ENCODE measurements at places on chromosomes 2 and 18.

- H3K36me3 ChIP-seq: no peaks in the 10 kb centered on the region
- H3K4me3 ChIP-seq: peak overlapping the region; percentile 39
- H3K27me3 ChIP-seq: peaks cover 7% of the 10 kb centered on the region
- H3K27ac ChIP-seq: no peak overlapping the region
Observed at GRCh38 chr18:13217971-13218367, 591 bp upstream of the LDLRAD4 start.

GRCh38 chr2:53442783-53443182 lies 324.8 kb upstream of the CHAC2 start:
- no peak overlapping the region for H3K27ac ChIP-seq
- no peaks in the 10 kb centered on the region for H3K27me3 ChIP-seq
- no peaks in the 10 kb centered on the region for H3K36me3 ChIP-seq
- no peak for DNase-seq
- no peaks in the 10 kb centered on the region for H3K4me1 ChIP-seq

DNA sequence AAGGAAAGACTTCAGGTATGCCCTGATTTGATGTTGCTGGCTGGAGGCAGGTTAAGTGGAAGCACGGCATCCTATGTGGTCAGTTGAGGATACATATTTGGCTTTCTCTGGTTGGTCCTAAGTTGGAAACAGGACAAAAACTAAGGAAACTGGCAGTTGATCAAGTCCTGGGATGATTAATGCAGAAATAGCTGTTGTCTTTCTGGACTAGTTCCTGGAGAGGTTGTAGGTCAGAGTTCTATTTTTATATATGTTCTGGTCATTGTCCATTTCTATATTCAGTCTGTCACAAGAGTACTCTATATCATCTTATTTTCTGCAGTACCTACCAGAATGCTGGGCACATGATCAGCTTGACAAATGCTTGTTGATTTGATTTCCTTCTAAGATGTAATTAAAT lies 4.0 kb upstream of the SLC35F5 start:
- no peaks in the 10 kb centered on the region for H3K27me3 ChIP-seq
- H3K27ac ChIP-seq: no peak overlapping the region
- no peaks in the 10 kb centered on the region for H3K36me3 ChIP-seq
- no peak for DNase-seq
- no peak overlapping the region for H3K4me3 ChIP-seq
- H3K4me1 ChIP-seq: peaks cover 3% of the 10 kb centered on the region

- no peaks in the 10 kb centered on the region for H3K27me3 ChIP-seq
- H3K27ac ChIP-seq: no peak overlapping the region
- DNase-seq: no peak
Observed at GRCh38 chr18:42164556-42164955, 209.5 kb downstream of the PIK3C3 start.

DNA sequence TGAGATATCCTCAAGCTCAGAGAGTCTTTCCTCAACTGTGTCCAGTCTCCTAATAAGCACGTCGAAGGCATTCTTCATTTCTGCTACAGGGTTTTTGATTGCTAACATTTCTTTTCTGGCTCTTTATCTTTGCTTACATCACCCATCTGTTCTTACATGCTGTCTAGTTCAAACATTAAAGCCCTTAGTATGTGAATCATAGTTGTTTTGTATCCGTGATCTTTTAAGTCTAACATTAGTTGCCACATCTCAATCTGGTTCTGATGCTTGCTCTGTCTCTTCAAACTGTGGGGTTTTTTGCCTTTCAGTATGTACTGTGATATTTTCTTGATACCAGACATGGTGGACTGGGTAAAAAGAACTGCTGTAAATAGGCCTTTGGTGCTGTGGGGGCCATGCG lies 235.2 kb downstream of the SH3RF3 start:
- no peaks in the 10 kb centered on the region for H3K36me3 ChIP-seq
- H3K27me3 ChIP-seq: no peaks in the 10 kb centered on the region
- H3K4me3 ChIP-seq: no peak overlapping the region
- no peak for DNase-seq
- no peaks in the 10 kb centered on the region for H3K4me1 ChIP-seq

GRCh38 chr2:3423492-3424170 lies 44.1 kb downstream of the TRAPPC12 start:
- no peak overlapping the region for H3K27ac ChIP-seq
- H3K4me1 ChIP-seq: 0 out of 2 replicates have a peak, but pooled peaks cover 3% of the 10 kb centered on the region
- H3K4me3 ChIP-seq: no peak overlapping the region
- H3K27me3 ChIP-seq: no peaks in the 10 kb centered on the region
- DNase-seq: peak; percentile 84
- peaks cover 1% of the 10 kb centered on the region for H3K36me3 ChIP-seq

DNA sequence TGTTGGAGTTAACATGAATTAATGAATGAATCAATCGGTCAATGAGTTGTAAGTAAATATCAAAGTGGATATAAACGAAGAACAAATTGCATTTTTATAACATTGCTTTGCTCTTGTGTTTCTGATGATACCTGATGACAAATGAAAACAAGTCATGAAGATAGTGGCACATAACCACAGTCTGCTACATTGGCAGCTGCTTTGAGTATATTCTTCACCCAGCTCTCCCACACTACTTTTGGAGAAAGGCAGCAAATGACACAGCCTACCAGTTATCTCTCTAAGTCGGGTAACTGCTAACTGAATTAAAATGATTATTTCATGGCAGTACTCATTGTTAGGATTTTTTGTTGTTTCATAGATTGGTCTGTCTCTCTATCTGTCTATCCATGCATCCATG lies 76.8 kb downstream of the COL5A2 start:
- no peak overlapping the region for H3K4me3 ChIP-seq
- no peaks in the 10 kb centered on the region for H3K36me3 ChIP-seq
- H3K27me3 ChIP-seq: no peaks in the 10 kb centered on the region
- no peak for DNase-seq

DNA sequence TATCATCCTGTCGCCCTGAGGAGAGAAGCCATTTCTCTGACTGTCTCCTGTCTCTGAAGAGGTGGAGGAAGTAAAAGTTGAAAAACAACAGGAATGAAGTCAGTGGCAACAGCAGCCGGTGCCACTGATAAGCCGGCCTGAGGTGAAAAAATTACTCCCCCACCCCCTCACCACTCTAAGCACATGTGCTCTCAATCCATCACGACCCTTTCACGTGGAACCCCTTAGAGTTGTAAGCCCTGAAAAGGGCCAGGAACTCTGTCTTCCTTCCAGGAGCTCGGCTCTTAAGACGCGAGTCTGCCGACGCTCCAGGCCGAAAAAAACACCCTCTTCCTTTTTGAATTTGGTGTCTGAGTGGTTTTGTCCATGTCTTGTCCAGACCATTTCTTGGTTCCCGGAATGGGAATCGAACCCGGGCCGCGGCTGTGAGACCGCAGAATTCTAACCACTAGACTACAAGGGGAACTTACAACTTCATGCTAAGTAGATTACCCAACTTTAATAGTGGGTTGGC lies 40.7 kb upstream of the TRIM43 start:
- H3K4me1 ChIP-seq: no peaks in the 10 kb centered on the region
- H3K4me3 ChIP-seq: no peak overlapping the region
- H3K27ac ChIP-seq: no peak overlapping the region
- no peaks in the 10 kb centered on the region for H3K36me3 ChIP-seq

DNA sequence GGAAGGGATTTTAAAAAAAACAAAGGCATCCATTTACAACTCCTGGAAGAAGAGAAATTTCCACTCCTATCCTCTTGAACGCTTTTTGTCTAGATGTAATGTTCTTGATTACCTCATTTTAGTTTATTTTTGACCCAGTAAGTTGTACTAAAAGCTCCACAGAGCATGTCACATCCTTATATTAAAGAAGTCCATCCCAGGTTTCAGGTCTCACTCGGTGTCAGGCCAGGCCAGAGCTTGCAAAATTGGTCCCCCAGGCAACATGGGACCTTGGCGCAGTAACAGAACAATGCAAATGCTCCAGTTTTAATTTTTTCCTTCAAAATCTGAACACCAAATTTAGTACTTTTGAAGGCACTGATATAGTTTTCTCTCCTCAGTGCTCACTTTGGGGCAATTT lies 218.4 kb upstream of the REV1 start:
- DNase-seq: no peak
- H3K4me1 ChIP-seq: no peaks in the 10 kb centered on the region
- H3K4me3 ChIP-seq: no peak overlapping the region
- no peaks in the 10 kb centered on the region for H3K36me3 ChIP-seq

DNA sequence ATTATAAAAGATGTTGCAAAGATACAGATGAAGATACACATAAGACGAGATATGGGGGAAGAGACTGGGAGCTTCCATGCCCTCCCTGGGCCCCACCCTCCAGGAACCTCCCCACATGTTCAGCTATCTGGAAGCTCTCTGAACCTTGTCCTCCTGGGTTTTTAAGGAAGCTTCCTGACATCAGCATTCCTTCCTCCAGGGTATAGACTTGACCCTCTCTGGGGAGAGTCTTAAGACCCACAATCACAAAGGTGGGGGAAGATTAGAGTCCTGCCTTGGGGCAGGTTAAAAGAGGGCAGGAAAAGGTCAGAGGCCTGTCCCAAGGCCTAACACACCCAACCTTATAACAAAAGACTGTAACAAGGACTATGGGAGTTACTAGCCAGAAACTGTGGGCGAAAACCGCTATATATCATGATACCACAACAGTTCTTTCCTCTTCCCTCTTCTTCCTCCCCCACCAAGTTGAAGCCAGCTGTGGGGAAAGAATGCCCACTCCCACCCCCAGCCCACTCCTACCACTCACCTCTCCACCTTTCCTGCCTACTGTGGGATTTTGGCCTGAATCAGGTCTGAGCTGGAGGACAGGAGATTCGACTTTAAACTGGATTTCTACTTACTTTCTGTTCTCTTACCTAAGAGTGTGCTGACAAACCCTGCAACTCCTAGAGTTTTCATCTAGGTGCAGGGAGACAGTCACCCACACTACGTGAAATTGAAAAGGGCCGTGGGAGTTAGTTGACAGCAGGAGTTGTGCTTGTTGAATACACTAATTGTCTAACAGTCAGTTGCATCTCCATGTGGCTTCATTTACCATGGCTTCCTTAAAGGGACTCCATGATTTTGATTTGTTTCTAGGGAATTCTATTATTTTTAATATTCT lies 105.0 kb downstream of the LAMA3 start:
- peaks cover 12% of the 10 kb centered on the region for H3K4me1 ChIP-seq
- no peak overlapping the region for H3K4me3 ChIP-seq
- peak; percentile 11 for DNase-seq
- H3K27me3 ChIP-seq: no peaks in the 10 kb centered on the region

GRCh38 chr2:235607546-235608199 lies 113.8 kb downstream of the AGAP1 start:
- H3K27me3 ChIP-seq: no peaks in the 10 kb centered on the region
- no peaks in the 10 kb centered on the region for H3K4me1 ChIP-seq
- H3K36me3 ChIP-seq: no peaks in the 10 kb centered on the region

- no peak overlapping the region for H3K27ac ChIP-seq
- H3K36me3 ChIP-seq: no peaks in the 10 kb centered on the region
- H3K27me3 ChIP-seq: no peaks in the 10 kb centered on the region
- no peak for DNase-seq
- no peak overlapping the region for H3K4me3 ChIP-seq
Observed at GRCh38 chr2:145481334-145481922, 961.5 kb upstream of the ZEB2 start.

- no peak for DNase-seq
- H3K4me3 ChIP-seq: no peak overlapping the region
- H3K36me3 ChIP-seq: no peaks in the 10 kb centered on the region
- H3K27ac ChIP-seq: no peak overlapping the region
Observed at GRCh38 chr2:12739721-12740254, 23.1 kb downstream of the TRIB2 start.

DNA sequence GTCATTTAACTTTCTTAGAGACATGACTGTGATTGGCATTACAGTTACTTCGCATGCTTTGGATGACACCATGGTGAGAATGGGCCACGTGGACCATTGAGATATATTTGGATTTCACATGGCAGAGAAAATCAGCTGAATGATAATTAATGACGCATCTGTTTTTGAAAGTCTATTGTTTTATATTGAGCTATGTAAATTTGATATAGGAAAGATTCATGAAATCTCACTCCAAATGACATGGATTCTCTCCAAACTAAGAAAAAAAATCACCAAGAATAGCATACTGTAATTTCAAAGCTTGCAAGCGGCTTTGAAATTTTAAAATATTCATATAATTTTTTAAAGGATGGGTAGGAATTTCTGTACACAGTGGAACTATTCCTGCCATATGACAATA lies 163.7 kb downstream of the SH3BP4 start:
- H3K4me3 ChIP-seq: no peak overlapping the region
- H3K36me3 ChIP-seq: no peaks in the 10 kb centered on the region
- H3K27ac ChIP-seq: no peak overlapping the region
- no peak for DNase-seq
- no peaks in the 10 kb centered on the region for H3K4me1 ChIP-seq

DNA sequence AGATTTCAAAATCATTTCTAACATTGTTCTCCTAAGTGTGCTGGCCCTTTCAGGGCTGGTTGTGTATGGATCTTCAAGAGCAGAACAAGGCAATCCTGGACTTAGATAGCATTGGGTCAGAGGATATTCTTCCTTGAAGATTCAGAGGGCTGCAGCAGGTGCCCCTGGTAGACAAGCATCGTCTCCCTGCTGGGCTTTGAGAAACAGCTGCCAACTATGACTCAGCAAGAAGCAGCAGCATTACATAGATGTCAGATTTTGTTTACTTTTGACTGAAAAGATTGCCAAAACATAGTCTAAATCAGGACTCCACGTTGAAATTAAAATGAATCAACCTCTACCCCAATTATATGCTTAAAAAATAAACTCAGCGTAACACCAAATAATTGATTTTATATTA lies 618.8 kb downstream of the SOCS6 start:
- no peaks in the 10 kb centered on the region for H3K27me3 ChIP-seq
- H3K27ac ChIP-seq: no peak overlapping the region
- H3K36me3 ChIP-seq: no peaks in the 10 kb centered on the region
- DNase-seq: no peak
- H3K4me3 ChIP-seq: no peak overlapping the region

GRCh38 chr18:26908906-26909305 lies 43.4 kb upstream of the AQP4 start:
- no peaks in the 10 kb centered on the region for H3K36me3 ChIP-seq
- no peak for DNase-seq
- no peaks in the 10 kb centered on the region for H3K4me1 ChIP-seq
- H3K4me3 ChIP-seq: no peak overlapping the region

- peaks cover 15% of the 10 kb centered on the region for H3K4me1 ChIP-seq
- no peak overlapping the region for H3K4me3 ChIP-seq
- no peaks in the 10 kb centered on the region for H3K36me3 ChIP-seq
- no peaks in the 10 kb centered on the region for H3K27me3 ChIP-seq
Observed at GRCh38 chr2:27088634-27089033, 2.1 kb downstream of the KHK start.

- DNase-seq: peak; percentile 94
- H3K27ac ChIP-seq: peak overlapping the region; percentile 90
- no peaks in the 10 kb centered on the region for H3K36me3 ChIP-seq
- H3K4me3 ChIP-seq: peak overlapping the region; percentile 29
- no peaks in the 10 kb centered on the region for H3K27me3 ChIP-seq
Observed at GRCh38 chr2:28117104-28117596, 226.6 kb downstream of the BABAM2 start.
